ENCODE measurements at places on chromosomes 1 and 21.

GRCh38 chr1:183467687-183468086 lies 4.6 kb upstream of the SMG7 start:
- no peak for DNase-seq

DNA sequence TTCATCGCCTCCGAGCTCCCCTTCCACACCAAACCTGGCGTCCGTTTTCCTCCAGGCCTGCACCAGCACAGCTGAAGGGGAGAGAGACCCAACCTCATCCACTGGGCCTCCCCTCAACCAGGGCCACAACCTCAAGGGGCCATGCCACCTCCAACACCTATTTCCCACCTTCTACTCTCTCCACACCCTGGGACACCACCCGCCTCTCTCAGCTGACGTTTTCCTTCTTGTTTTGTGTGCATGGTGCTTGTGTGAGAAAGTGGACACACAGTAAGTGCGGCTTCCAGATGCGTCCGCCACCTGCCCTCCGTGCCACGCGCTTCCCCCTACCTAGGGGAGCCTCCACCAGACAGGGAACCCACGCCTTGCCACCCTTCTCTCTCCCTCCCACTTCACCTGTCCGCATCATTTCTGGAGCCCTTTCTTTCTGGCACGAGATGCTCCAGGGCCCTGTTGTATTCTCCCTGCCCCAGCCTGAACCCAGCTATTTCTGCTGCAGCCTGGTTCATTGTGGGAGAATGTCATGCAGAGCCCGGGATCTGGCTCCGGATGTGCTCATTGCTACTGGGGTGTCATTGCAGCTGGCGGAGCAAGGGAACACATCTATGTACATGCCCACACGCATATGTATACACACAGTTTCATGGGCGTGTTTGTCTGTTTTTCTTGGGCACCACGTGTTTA lies 1.3 kb upstream of the GNB1 start:
- DNase-seq: no peak

DNA sequence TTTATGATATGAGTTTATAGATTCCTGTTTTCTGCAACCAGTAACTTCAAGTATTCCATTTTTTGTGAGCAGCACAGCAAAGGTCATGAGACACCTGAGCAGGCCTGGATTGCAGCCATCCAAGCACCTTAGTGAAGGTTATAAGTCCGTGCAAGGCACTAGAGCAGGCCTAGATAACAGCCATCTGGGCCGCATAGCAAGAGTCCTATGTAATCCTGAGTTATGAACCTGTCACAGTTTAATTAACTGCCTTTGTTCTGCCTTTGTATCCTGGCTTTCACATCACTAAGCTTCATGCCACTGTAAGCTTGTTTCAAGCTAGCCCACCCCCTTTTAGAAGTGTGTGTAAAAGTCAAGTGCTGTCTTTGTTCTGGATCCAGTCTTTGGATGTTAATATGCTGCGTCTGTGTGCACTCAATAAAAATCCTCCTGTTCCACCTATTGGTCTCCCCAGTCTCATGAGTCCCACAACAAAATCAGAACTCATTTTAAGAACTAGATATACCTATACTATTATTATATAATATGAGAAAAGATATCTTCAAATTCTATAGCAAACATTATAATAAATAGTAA lies 556.2 kb upstream of the CHRM3 start:
- DNase-seq: no peak

DNA sequence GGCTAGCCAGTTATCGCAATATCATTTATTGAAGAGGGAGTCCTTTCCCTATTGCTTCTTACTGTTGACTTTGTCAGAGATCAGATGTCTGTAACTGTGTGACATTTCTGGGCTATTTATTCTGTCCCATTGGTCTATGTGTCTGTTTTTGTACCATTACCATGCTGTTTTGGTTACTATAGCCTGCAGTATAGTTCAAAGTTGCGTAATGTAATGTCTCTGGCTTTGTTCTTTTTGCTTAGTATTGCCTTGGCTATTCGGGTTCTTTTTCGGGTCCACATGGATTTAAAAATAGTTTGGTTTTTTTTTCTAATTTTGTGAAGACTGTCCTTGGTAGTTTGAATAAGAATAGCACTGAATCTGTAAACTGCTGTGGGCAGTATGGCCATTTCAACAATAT lies 273.7 kb downstream of the SDCCAG8 start:
- DNase-seq: no peak

DNA sequence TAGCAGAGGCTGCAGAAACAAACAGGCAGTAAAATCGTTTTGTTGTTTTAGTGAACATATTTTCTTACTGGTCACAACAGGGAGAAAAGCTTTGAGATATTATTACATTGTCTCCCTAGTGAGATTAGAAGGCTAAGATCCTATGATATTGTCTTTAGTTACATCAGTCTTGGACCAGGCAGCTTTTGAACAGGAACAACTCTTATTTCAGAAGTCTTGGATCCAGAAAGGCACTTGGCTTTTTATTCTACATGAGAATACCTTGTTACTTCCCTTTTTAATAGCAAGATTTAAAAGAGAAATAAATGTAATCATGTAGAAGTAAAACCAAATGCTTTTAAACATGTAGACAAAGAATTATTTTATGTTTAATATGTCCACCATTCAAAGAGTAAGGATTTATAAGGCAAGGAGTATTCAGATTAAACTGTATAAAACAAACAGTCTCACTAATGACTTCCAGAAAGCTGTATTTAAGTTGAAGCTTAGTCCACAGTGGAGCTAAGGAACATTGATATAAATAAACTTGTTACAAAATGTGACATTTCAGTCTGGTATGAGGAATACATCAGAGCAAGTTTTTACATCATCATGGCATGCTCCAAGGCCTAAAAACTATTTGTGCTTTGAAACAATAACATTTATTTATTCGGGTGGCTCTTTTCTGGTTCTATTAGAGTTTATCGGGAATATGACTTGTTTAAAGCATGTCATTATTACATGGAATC lies 72.2 kb downstream of the PHTF1 start:
- DNase-seq: no peak

- no peak for DNase-seq
Measured at GRCh38 chr1:227937031-227937837, 10.5 kb downstream of the WNT9A start.

- DNase-seq: no peak
Measured at GRCh38 chr1:174815474-174815908, 184.3 kb upstream of the CACYBP start.

DNA sequence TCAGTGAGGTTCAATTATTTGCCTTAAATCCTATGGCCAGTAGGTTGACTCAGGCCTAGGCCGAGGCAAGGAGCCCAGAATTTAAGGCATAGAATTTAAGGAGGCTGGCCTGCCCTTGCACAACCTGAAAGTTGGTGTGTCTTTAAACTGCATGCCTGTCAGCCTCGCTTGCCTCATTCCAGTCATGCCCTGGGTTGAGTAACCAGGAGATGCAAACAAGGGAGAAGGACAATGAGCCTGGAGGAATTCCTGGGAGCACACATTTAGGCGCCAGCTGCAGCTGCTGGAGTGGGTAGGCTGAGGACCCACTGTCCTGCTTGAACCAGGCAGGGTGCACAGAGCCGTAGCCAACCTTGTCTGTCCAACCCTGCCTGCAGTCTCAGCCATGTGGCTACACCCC lies 11.7 kb downstream of the CD2 start:
- DNase-seq: no peak

GRCh38 chr1:2555634-2556276 lies 416 bp upstream of the TNFRSF14 start:
- no peak for DNase-seq

DNA sequence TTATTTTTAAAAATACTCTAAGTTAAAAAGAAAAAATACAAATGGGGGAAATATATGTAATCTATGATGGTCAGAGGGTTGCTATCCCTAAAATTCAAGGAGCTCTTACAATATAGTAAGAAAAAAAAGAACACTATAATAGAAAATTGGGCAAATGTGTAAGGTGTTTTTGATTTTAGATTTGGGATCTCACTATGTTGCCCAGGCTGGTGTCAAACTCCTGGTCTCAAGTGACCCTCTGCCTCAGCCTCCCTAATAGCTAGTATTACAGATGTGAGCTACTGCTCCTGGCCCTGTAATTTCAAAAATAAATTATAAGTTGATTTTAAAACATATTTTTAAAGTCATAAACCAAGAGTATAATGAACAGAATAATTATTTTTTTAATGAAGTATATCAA lies 45.9 kb downstream of the CDC42BPA start:
- DNase-seq: no peak

DNA sequence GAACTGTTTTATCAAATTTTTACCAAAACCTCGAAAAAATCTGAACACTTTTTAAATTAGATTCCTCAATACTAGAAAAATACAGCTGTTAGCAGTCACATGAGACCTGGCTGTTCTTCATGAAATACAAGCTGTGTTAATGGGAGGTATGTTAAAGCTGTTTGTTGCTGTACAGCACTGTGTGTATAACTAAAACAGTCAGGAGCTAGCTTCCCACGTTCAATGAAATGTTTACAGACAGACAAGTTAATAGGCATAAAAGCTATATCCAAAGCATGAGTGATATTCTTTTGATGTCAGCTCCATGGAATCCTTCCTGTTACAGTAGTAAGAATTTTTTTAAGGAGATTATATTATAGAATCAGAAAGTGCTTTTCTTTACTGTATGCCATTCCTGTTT lies 223.2 kb upstream of the FOXD3 start:
- no peak for DNase-seq

DNA sequence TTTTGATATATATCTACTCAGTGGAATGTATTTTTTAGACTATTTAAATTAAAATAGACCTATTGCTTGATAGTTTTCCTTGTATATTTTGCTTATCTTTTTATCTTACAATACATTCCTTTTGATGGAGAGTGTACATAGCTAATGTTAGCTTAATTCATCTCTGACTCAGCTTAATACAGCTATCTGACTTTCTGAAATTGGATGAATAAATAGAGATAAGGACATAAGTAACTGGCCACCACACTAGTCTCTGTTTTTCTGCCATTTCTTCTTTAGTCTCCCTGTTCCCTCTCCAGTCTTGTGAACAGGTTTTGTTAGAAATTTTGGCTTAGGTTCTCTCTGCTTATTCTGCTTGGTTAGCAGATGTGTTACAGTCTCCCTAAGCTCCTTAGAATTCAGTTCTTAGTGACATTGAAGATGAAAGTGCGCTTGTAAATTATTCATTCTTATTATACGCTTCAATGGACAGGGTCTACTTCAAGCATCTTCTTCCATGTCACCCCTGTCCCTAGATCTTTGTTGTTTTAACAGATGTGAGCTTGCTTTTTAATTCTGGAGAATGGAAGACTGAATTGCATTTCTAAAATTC lies 59.6 kb downstream of the XPR1 start:
- no peak for DNase-seq

- DNase-seq: no peak
Measured at GRCh38 chr1:160340866-160341265, 2.2 kb downstream of the COPA start.

DNA sequence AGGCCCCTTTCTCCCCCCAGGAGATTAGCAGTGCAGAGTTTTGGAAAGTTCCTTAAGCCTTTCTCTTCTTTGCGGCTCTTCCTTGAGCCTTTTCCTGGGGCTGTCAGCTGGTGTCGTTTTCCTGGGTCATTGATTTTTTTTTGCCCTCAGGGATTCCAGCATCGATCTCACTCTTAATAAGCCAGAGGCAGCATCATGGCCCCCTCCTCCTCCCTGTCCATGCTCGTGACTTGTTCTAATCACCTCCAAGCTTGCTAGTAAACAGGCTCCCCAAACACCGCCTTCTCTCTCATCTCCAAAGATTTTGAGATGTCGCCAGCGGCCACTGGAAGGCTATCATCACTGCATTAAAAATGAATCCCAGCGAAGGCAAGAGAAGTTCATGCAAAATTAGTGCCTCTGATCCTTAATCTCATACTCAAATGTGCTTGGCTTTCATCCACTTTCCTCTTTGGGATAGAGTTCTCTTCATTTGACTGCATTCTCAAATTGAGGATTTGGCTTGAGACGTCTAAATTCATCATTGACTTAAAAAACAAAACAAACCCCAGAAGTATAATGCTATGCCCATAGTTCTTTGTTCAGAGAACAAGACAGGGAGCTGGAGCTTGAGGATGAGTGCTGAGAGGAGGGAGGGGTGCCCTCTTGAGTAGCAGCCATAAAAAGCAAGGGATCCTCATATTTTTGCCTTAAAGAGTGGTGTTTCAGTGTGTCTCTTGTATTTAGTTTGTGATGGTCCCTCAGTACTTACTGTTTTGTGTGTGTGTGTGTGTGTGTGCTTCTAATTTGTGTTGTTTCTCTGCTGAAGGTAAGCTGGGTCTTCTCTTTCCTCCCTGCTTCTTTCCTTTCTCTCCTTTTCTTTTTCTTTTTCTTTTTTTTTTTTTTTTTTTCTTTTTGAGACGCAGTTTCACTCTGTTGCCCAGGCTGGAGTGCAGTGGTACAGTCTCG lies 3.2 kb downstream of the EVA1C start:
- no peak for DNase-seq

- no peak for DNase-seq
Measured at GRCh38 chr1:171929121-171929520, 87.8 kb downstream of the DNM3 start.

DNA sequence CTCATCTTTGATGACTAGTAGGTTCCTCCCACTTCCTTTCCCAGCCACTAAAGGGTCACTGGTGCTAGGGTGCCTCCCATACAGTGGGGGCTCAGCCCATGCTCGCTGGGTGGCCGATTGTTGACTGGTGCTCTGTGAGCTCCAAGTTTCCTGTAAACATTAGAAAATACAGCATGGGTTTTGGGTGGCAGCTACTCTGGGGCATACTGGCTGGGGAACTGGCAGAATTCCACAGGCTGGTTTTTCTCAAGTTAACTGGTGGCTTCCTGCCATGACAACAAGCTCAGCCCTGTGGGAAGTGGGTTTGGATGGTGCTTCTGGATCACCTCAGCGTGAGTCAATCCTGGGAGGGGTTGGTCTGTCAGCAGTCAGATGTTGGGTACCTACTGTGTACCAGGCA lies 28.7 kb upstream of the CRNN start:
- no peak for DNase-seq
